ENCODE measurements at places on chromosomes 5 and 9.
A peak's percentile ranks its signal among the peaks of the same experiment; 100 is the strongest.

GRCh38 chr5:16935231-16936149 lies 598 bp downstream of the MYO10 start:
- H3K4me1 ChIP-seq: peaks cover 43% of the 10 kb centered on the region
- no peak for DNase-seq
- peaks cover 36% of the 10 kb centered on the region for H3K27me3 ChIP-seq

GRCh38 chr5:14156290-14156649 lies 13.1 kb downstream of the TRIO start:
- H3K4me3 ChIP-seq: no peak overlapping the region
- H3K27me3 ChIP-seq: no peaks in the 10 kb centered on the region
- H3K4me1 ChIP-seq: peaks cover 39% of the 10 kb centered on the region
- H3K36me3 ChIP-seq: no peaks in the 10 kb centered on the region

DNA sequence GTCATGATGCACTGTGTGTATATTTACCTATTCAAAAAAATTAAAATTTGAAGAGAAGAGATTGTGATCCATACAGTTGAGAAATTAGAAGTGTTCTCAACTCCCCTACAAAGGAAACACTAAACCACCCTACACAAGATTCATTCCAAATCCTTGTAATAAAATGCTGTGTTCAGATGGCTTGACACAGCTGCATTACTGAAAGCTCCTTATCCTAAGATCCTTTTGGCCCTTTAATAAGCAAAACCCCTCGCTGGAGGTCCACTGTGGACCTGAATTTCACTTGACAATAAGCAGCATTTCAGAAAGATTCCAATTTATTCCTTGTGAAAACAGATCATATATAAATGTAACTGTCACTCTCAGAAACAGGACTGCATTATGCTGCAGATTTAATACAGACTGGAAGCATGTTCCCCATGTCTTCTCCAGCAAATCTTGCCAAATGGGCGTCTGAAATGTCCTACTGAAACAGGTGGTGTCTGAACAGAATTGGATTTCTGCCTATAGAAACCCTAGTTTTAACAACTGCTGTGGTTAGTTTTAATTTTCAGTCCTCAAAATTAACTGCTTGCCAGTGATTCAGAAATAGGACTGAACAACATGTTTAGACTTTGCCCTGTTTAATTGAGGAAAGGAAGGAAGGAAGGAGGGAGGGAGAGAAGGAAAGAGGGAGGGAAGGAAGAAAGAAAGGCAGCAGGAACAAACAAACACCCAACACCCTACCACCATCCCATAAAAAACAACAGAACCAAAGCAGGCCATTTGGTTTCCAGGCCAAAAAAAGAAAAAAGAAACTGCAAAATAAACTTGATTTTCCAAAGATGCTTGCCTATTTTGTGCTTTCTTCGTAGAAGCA lies 179.6 kb downstream of the MLLT3 start:
- no peaks in the 10 kb centered on the region for H3K27me3 ChIP-seq
- no peak overlapping the region for H3K4me3 ChIP-seq
- no peak overlapping the region for H3K27ac ChIP-seq
- DNase-seq: no peak
- no peaks in the 10 kb centered on the region for H3K4me1 ChIP-seq

GRCh38 chr5:55533521-55534435 lies 986 bp downstream of the PLPP1 start:
- no peaks in the 10 kb centered on the region for H3K36me3 ChIP-seq
- H3K27me3 ChIP-seq: no peaks in the 10 kb centered on the region
- DNase-seq: peak; percentile 84
- H3K4me1 ChIP-seq: peaks cover 14% of the 10 kb centered on the region
- H3K27ac ChIP-seq: peak overlapping the region; percentile 91

DNA sequence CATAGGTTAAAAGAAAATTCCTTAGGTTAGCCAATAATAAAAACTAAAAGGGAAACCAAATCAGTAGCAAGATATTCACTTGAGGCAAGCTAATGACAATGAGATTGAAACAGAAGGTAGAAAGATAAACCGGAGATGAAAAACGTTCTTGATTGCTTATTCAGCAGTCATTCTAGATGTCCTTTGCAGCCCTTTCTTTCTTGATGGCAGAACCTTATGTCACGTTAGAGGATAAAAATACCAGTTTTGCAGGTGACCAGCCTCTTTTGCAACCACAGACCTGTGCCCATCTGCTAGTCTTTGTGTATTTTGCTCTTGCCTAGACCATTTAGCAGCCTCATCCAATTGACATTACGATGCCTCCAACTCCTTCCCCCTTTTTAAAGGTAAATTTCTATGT lies 337.8 kb downstream of the DMAC1 start:
- no peak overlapping the region for H3K4me3 ChIP-seq
- H3K27ac ChIP-seq: no peak overlapping the region
- H3K36me3 ChIP-seq: no peaks in the 10 kb centered on the region
- DNase-seq: no peak

DNA sequence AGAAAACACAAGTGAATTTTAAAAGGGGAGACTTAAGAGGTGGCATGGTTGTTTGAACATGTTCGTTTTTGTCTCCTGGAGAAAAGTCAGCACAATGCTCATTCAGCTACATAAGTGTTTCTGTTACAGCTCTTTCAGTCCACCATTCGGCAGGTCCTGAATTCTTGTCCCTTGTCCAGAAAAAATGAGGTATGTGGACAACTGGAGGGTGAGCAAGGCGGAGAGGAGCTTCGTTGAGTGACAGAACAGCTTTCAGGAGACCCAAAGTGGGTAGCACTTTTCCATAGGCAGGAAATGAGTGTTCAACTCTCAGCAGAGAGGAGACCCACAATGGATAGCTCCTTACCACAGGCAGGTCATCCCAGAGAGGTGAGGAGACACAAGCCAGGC lies 4.9 kb downstream of the PDCD1LG2 start:
- H3K27me3 ChIP-seq: no peaks in the 10 kb centered on the region
- H3K36me3 ChIP-seq: no peaks in the 10 kb centered on the region
- H3K4me3 ChIP-seq: no peak overlapping the region
- DNase-seq: no peak

- peaks cover 39% of the 10 kb centered on the region for H3K4me1 ChIP-seq
- H3K4me3 ChIP-seq: no peak overlapping the region
- H3K27me3 ChIP-seq: no peaks in the 10 kb centered on the region
- peak overlapping the region; percentile 30 for H3K27ac ChIP-seq
Measured at GRCh38 chr9:13266167-13266566, 13.3 kb downstream of the MPDZ start.

- H3K4me3 ChIP-seq: no peak overlapping the region
- no peak for DNase-seq
- H3K4me1 ChIP-seq: peaks cover 15% of the 10 kb centered on the region
Measured at GRCh38 chr5:140982083-140982716, 15.9 kb downstream of the PCDHAC2 start.

DNA sequence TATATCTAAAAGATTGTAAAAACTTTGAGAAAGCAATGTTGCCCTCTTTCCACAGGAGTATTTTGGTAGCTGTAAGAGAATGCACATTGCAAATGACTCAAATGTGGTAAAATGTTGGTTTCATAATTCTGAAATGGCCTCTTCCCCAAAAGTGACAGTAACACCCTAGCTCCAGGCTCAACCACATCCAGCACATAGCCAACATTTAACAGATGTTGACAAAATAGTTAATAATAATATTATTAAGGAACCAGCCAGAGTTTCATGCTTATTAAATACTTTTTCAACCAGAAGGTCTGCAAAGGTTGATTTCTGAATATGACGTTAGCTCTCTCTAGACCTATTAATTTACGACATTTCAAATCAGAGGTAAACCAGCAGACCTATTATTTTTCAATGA lies 1.3 kb downstream of the ANXA1 start:
- no peak overlapping the region for H3K27ac ChIP-seq
- H3K27me3 ChIP-seq: no peaks in the 10 kb centered on the region
- peaks cover 10% of the 10 kb centered on the region for H3K4me1 ChIP-seq
- DNase-seq: no peak
- no peaks in the 10 kb centered on the region for H3K36me3 ChIP-seq

DNA sequence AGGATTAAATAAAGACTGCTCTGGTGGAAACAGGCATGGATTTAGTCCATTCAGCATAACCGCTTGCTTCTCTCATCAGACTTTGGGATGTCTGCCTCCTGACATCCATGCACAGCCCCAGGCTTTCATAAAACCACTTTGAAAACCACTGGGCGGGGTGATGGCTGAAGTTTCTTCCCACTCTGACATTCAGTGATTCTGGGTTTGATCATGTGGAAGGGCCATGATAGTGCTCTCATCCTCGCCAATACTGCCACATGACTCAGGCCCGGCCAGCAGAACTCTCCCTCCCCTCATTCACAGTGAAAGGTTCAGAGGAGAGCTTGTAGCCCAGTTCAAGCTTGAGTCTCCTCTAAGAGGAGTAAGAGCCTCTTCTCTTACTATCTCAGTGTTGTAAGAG lies 29.6 kb upstream of the GLRA1 start:
- no peak for DNase-seq
- H3K27me3 ChIP-seq: peaks cover 15% of the 10 kb centered on the region
- no peak overlapping the region for H3K4me3 ChIP-seq
- H3K36me3 ChIP-seq: no peaks in the 10 kb centered on the region

- no peak overlapping the region for H3K27ac ChIP-seq
- H3K4me3 ChIP-seq: no peak overlapping the region
- no peak for DNase-seq
- H3K36me3 ChIP-seq: no peaks in the 10 kb centered on the region
Measured at GRCh38 chr9:126299706-126300276, 26.8 kb upstream of the MVB12B start.

GRCh38 chr5:167530548-167530947 lies 760.9 kb upstream of the WWC1 start:
- H3K4me3 ChIP-seq: no peak overlapping the region
- H3K27ac ChIP-seq: no peak overlapping the region
- no peaks in the 10 kb centered on the region for H3K36me3 ChIP-seq
- no peaks in the 10 kb centered on the region for H3K4me1 ChIP-seq
- no peaks in the 10 kb centered on the region for H3K27me3 ChIP-seq

- H3K36me3 ChIP-seq: no peaks in the 10 kb centered on the region
- H3K27me3 ChIP-seq: no peaks in the 10 kb centered on the region
- no peak overlapping the region for H3K4me3 ChIP-seq
- peaks cover 11% of the 10 kb centered on the region for H3K4me1 ChIP-seq
- DNase-seq: no peak
Measured at GRCh38 chr9:85423422-85423821, 318.3 kb downstream of the AGTPBP1 start.

DNA sequence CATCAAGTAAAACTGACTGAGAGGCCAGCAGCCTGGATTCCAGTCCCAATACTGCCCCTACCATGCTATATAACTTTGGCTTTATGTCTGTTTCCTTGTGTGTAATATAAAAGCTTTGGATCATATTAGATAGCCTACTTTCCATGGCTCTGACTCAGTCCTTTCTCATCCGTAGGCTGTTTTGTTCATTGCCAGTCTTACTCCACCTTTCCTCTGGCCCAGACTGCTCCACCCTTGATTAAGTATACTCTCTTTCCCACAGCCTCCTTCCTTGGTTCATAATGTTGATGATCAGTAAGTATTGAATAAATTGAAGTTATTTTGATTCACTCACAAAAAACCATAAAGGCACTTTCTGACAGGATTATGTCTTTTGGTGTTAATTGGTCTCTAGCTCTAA lies 1.5 kb upstream of the MRPS30 start:
- H3K36me3 ChIP-seq: peaks cover under 1% of the 10 kb centered on the region
- DNase-seq: no peak
- H3K4me1 ChIP-seq: peaks cover 11% of the 10 kb centered on the region
- H3K27ac ChIP-seq: no peak overlapping the region
- H3K4me3 ChIP-seq: no peak overlapping the region

GRCh38 chr5:177370488-177371119 lies 12.9 kb downstream of the RGS14 start:
- H3K4me1 ChIP-seq: peaks cover 17% of the 10 kb centered on the region
- no peaks in the 10 kb centered on the region for H3K36me3 ChIP-seq
- peaks cover 17% of the 10 kb centered on the region for H3K27me3 ChIP-seq
- no peak overlapping the region for H3K27ac ChIP-seq
- H3K4me3 ChIP-seq: peak overlapping the region; percentile 70

- no peak overlapping the region for H3K27ac ChIP-seq
- H3K36me3 ChIP-seq: no peaks in the 10 kb centered on the region
- H3K4me3 ChIP-seq: no peak overlapping the region
- no peak for DNase-seq
Measured at GRCh38 chr9:96128880-96129279, 173.1 kb downstream of the HSD17B3 start.

- H3K4me3 ChIP-seq: no peak overlapping the region
- peaks cover 2% of the 10 kb centered on the region for H3K27me3 ChIP-seq
- H3K36me3 ChIP-seq: no peaks in the 10 kb centered on the region
- no peak overlapping the region for H3K27ac ChIP-seq
Measured at GRCh38 chr9:93843396-93843795, 111.8 kb downstream of the BARX1 start.

DNA sequence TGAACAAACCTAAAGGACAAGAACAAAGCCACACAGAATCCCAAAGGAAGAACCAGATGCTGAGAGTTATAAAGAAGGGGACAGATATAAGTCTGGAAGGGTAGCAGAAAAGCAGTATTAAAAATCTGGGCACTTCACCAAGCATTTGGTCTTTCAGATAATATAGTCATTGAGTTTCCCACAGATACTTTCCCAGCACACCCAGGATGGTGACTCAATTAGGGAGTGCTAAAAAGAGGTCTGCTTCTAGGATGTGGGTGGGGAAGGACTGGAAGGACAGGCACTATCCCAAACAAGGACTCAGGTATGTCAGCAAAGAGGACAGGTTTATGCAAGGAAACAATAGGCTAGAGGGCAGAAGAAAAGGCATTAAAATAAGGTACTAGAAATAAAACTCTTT lies 59.3 kb downstream of the DIAPH1 start:
- DNase-seq: no peak
- peaks cover 16% of the 10 kb centered on the region for H3K36me3 ChIP-seq
- H3K27ac ChIP-seq: no peak overlapping the region

DNA sequence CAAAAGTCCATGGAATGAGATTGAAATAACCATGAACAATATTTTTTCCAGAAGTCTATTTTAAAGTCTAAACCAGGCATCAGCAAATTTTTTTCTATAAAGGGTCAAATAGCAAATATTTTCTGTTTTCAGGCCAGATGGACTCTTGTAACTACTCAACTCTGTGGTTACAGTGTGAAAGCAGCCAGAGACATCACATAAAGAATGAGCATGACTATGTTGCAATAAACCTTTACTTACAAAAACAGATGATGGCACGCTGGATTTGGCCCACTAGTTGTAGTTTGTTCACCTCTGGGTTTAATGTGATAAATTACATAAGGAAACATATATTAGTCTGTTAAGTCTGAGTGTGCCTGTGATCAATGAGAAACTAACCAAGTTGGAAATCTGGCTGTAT lies 319.2 kb downstream of the TRPM3 start:
- no peaks in the 10 kb centered on the region for H3K36me3 ChIP-seq
- no peak for DNase-seq
- peak overlapping the region; percentile 16 for H3K27ac ChIP-seq
- H3K4me3 ChIP-seq: no peak overlapping the region
- no peaks in the 10 kb centered on the region for H3K27me3 ChIP-seq

- DNase-seq: no peak
- no peaks in the 10 kb centered on the region for H3K4me1 ChIP-seq
- no peaks in the 10 kb centered on the region for H3K27me3 ChIP-seq
- H3K4me3 ChIP-seq: no peak overlapping the region
- no peak overlapping the region for H3K27ac ChIP-seq
- H3K36me3 ChIP-seq: no peaks in the 10 kb centered on the region
Measured at GRCh38 chr9:14573319-14573718, 119.9 kb downstream of the ZDHHC21 start.

Measured in neural progenitor cell (in vitro differentiated cells).